ENCODE measurements at places on chromosomes 16 and 17.

DNA sequence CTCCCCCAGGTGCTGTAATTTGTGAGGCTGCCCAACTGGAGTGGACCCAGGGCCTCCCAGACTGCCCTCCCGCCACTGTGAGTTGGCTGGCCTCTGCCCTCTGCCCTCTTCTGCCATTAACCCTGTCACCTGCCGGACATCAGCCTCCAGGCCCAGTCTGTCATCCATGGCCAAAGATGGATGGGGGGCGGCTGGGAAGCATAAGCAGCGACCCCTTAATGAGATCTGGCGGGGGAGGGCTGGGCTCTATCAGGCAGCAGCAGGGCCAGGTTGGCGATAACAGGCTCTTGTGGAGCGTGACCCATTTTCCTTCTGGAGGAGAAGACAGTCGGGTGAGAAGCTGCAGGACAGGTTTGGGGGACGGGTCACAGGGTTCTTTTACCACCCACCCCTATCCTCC is 25.3 kb downstream of the CDK5RAP3 start:
- DNase-seq = no peak

DNA sequence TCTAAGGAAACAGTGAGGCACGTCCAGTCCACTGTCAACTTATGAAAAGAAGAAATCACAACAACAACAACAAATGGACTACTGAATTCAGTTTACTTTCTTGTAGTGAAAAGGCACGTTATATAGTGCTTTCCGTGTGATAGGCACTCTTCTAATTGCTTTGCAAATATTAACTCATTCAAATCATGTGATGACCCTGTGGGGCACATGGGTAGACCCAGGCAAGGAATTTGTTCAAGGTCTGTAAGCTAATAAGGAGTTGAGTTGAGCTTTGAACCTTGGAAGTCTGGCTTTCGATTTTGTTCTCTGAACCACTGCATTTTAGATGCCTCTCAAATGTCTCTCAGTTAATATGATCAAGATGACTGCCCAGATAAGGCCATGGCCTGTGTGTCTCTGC is 295.1 kb upstream of the RBFOX1 start:
- no peak for DNase-seq

DNA sequence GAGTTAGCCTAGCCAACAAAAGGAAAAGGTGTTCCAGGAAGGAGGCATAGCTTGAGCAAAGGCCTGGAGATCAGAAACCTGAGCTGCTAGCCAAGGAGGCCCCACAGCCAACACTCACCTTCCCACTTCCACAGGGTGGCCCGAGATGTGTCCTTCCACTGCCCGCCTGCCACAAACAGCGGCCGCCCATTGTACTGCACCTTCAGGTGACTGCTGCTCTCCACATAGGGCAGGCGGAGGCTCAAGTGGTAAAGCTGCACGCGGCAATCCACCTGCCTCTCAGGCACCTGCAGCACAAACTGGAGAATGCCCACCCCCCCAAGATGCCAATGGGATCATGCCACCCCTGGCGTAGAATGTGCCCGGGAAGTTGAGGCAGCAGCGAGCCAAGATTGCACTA is 111.5 kb downstream of the RMI2 start:
- DNase-seq = no peak

DNA sequence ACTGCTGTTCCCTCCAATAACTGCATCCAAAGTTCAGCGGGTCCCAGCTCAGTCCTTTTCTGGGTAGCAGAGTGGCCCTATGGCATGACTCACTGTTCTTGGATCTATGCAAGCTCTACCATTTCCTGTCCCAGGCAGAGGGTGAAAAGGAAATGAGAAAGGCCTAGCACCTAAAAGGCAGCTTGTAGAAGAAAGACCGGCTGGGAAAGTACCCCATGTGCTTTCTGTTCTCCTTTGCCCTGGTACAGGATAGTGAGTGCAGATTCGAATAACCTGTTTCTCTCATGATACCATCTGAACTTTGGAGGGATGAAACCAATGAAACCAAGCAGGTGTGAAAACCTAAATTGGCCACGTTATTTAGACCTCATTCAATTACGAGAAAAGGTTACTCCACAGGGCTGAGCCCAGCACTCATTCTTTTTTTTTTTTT is 12.7 kb upstream of the HASPIN start:
- DNase-seq = peak; percentile 32

GRCh38 chr16:87441886-87442580 is 49.9 kb downstream of the MAP1LC3B start:
- no peak for DNase-seq

DNA sequence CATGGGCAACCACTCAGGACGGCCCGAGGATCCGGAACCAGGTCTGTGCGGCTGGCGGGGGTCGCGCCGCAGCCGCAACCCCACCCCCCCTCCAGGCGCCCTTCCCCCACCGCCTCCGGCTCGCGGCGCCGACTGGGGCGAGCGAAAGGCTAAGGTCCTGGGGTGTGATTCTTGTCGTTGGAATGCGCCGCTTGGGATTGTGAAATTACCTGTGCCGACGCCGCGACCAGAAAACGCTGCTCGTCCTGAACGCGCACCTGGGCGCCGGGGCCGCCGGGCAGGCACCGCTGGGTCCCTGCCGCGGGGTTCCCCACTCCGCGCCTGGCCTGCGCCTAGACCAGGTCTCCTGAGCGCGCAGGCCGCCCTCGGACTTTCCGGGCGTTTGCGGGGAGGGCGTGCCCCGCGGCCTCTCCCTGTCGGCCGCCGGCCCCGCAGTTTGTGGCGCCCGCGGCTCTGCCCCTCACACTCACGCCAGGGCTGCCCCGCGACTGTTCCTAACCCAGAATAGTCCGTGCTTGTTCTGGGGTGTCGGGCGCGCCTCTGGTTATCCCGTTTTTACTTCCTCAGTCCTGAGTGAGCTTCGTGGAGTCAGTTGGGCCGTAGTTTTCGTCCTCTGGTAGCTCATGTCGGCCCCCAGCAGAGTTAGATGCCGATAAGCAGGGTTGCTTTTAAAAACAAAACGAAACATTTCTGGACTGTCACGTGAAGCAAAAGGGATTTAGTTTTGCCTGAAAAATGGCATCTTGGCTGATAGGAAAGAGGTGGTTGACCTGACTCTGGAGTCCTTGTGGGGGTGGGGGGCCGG is 147.2 kb downstream of the SPECC1 start:
- no peak for DNase-seq

DNA sequence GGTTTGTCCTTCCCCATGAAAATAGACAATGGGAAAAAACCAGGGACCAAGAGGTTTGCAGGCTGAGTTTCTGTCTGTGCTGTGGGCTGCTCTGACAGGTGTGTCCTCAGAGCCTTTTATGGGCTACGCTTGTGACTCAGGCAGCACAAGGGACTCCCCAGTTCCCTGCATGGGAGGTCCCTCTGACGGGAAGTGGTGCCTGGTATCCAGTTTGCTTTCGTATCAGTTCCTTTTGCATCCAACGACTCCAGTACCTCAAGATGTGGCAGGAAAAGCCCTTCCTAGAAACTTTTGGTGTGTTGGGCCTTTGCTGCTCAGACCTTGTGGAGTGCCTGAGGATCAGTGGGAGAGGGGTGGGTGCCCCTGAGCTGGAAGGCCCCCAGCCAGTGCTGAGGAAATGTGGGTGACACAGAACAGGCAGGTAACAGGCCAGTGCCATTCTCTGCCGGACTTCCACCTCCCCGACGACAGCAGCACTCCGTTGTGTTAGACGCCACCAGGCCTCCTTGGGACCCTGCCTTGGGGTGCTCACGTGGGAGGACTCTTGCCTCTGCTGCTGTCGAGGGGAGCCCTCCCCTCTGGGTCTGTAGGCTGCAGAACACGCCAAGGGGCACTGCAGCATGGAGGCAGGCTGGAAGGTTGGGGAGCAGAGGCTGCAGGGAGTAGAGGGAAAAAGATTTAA is 38.4 kb upstream of the IRF8 start:
- DNase-seq = no peak

DNA sequence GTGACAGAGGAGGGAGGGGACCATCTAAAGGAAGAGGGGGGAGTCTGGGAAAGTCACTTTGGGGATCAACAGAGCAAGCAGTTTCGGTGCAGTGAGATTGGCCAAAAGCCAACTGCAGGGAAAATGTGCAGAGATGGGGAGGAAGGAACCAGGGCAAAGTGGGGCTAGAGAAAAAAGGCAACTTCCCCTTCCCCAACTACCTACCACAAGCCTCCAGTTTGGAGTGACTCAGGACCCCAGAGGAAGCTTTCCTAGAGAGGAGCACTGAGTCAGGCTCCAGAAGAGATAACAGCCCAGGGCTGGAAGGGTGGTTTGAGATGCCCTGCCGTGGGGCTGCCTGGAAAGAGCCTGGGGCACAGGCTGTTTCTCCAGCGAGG is 6.9 kb upstream of the CD300LD start:
- no peak for DNase-seq

DNA sequence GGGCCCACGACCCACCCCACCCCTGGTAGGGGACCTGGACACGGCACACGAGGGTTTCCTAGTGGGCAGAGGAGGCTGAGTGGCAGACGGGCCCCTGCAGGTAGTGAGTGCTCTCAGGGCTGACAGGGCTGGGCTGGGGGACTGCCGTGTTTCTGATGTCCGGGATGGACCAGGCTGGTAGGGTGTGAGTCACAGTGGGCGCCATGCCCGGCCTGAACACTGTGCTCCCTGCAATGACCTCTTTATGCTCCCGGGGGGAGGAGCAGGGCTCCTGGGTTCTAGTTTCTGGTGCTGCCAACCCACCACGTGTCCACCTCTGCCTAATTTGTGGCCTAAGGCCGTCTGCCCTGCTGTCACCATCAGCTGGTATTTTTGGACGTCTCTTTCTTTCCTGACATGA is 26.3 kb downstream of the ARHGAP23 start:
- DNase-seq = no peak

DNA sequence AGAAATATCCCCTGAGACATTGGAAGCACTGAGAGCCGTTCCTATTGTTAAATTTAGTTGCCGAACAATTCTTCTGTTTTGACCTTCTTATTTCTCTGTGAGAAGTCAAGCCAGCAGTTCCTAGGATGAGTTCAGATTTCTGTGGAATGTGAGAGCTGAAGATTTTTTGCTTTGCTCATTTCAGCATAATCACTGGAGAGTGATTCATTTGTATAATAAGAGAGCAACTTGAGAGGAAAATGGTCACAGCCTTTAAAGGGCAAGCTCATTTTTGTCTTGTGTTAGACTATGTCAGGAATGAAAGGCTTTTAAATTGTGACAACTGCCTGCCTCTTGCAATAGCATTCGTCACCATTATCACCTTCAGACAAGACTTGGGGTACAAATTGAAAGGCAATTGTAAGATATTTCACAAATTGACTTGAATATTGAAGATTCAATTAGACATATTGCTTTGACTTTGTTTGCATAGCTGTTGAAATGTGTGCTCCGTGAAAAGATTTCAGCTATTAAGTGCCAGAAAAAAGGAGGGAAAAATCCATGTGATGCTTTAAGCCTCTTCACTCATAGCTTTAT is 900.0 kb upstream of the GOT2 start:
- no peak for DNase-seq

- DNase-seq = no peak
These were observed 767 bp downstream of the RPS6KB1 start for GRCh38 chr17:59893676-59894100.

DNA sequence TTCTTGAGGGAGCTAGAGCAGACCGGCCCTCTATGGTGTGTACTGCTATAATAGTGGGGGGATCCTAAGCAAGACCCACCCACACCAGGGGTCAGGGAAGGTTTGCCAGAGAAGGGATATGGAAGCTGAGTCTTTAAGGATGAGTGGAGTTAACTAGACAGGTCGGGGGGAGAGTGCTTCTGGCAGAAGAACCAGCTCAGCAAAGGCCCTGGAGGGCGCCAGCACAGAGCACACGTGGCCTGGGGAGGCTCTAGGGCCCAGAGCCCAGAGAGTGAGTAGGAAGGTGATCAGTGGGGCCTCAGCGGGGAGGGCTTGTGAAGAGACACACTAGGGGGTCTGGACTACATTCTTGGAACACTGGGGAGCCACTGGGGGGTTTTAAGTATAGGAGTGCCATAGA is 21.1 kb downstream of the NGFR start:
- no peak for DNase-seq

DNA sequence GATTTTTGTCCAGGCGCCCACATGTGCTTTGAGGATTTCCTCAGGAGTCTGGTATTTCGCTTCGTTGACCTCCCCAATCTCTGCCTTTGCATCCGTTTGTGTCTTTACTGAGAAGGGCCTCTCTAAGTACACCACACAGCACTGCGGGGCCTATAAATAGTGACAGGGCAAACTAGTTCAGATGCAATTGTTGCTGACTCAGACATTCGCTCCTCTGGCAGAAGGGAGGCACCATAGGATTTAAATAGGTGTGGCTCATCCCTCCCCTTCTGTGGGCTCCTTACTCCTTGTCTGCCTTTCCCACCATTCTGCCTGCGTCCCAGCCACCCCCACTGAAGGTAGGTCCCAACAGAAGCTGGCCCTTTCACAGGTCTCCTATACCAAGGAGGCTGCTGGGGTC is 192.3 kb downstream of the SHISA9 start:
- no peak for DNase-seq

GRCh38 chr16:8391257-8391656 is 199.1 kb downstream of the TMEM114 start:
- no peak for DNase-seq

DNA sequence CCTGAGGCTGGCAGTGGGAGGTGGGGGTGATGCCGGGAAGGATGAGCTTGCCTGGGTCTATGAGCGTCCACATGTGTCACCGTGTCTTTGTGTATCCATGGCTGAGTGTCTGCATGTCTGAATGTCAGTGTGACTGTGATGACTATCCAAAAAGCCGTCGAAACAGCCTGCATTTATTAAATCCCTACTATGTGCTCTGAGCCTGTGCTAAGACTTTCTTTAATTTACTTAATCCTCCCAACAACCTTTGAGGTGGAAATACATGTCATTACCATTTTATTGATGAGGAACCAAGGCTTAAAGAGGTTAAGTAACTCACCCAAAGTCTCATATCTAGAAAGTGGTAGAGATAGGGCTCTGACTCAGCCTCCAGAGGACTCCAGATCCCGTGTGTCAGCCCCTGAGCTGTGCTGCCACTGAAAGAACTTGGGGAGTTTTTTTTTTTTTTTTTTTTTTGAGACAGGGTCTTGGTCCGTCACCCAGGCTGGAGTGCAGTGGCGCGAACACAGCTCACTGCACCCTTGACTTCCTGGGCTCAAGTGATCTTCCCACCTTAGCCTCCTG is 20.0 kb downstream of the ARHGAP23 start:
- no peak for DNase-seq

DNA sequence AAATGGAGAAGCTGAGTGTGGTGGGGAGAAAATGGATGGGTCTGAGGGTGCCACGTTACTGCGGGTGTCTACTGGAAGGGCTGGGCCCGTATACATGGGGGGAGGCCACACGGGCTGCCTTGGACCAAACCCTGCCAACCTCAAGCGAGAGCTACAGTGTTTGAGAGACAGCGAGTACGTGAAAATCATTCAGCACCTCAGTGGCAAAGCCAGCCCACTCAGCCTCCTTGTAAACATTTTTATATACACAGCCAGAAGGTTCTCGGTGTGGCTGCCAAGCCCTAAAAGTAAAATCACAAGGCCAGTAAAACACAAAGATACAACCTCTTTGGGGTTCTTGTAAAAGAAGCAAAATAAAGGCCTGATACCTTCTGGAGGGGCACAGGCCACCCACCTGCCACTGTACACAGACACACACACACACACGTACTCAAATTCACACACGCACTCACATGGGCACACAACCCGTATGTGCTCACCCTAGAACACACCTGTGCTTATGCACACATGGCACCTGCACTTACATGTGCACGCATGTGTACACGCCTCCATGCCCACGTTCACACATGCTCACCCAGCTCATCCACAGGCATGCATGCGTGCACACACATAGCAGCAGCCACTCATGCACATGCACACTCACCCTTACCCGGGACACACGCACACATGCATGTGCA is 102.8 kb downstream of the GSG1L start:
- no peak for DNase-seq

All from activated T-cell treated with anti-CD3 and anti-CD28 coated beads for 1 hour (primary cell).